ENCODE measurements at places on chromosomes 2 and 18. TPM values are rescaled to one million over a fixed set of nuclear protein-coding genes. Genes with fewer than 3 reads are reported as not detected.

GRCh38 chr2:233600386-233600785 is 17.0 kb upstream of the UGT1A8 start:
- no peaks in the 10 kb centered on the region for H3K36me3 ChIP-seq
- H3K27ac ChIP-seq = no peak overlapping the region
- H3K4me3 ChIP-seq = no peak overlapping the region

- no peak overlapping the region for H3K27ac ChIP-seq
- no peaks in the 10 kb centered on the region for H3K4me1 ChIP-seq
- no peaks in the 10 kb centered on the region for H3K27me3 ChIP-seq
These were observed 154.2 kb upstream of the PGAP1 start for GRCh38 chr2:197080578-197081216.

DNA sequence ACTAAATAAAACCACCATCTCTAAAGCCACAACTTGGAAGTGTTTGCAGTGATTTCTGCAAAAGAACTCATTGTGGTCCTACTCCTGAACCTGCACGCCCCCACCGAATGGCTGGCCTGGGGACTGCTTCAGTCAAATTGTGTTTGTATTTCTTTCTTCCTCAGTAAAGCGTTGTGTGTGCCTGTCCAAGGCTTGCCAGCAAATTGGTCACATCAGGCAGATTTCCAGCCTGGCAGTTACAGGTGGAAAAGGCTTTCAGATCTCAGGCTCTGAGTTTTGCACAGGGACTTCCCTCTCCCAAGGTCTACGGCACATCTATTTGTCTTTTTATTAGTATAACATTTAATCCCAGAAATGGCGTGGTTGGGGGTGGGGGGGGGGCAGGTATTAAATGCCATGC is 54.0 kb upstream of the NOSTRIN start:
- no peak overlapping the region for H3K27ac ChIP-seq
- H3K27me3 ChIP-seq = no peaks in the 10 kb centered on the region
- H3K36me3 ChIP-seq = no peaks in the 10 kb centered on the region

- H3K36me3 ChIP-seq = no peaks in the 10 kb centered on the region
- H3K27me3 ChIP-seq = no peaks in the 10 kb centered on the region
- no peaks in the 10 kb centered on the region for H3K4me1 ChIP-seq
- no peak overlapping the region for H3K4me3 ChIP-seq
These were observed 5.5 kb upstream of the OSBPL1A start for GRCh38 chr18:24403076-24403475.

TRIM54 gene
- 17.9 TPM for total RNA-seq

Measured in prostate gland (tissue), 2 donors.